ENCODE measurements at places on chromosomes 6 and 20.

- DNase-seq, result no peak
Observed at GRCh38 chr6:4620284-4621151, 155.7 kb upstream of the CDYL start.

DNA sequence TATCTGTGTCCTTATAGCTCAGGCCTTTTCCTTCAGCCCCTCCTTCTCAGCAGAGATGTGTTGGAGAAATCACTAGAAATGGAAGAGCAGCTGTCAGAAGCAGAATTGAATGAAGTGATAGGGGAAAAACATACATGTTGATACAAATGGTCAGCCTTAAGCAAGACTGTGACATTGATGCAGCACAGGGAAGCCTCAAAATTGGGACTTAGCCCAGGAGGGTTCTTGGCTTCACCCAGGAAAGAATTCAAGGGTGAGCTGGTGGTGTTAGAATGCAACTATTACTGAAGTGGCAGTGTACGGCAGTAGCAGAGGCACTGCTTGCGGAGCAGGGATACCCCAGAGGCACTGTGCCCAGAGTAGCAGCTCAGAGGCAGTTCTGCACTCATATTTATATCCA, 8.0 kb upstream of the KIF16B start:
- no peak for DNase-seq

GRCh38 chr20:48189181-48189580, 403.9 kb upstream of the SULF2 start:
- no peak for DNase-seq

DNA sequence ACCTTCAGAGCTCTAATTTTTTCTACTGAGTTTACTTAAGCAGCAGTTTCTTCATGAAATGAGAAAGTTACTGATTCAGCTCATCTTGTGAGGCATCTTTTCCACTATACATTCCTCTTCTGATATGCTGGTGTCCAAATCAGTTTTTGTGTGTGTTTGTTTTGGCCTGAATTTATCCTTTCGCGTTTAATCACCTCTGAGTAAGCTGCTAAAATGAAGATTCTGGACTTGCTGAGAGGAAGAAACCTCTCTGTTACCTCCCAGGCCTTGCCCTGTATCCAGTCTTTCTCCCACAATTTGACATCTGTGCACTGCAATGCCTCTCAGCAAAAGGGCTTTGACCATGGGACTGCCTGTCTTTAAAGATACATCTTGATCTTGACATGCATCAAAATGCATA, 536.2 kb upstream of the NRSN1 start:
- no peak for DNase-seq

- DNase-seq, result no peak
Observed at GRCh38 chr6:154304191-154304590, 52.4 kb downstream of the IPCEF1 start.

DNA sequence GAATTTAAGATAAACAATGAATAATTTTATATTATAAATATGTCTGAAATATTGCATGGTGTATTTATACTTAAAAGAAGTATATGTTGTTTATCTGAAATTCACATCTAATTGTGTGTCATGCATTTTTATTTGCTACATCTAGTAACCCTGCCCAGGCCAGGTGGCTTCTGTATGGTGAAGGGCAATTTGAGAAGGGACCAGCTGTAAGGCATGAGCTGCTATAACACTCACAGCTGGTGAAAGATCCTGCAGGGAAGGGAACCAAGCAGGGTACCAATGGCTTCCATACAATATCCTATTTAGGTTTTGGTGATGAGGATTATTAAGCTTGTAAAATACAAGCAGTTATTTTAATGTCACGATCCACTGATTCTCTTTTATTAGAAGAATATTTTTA, 921.8 kb upstream of the GJE1 start:
- DNase-seq, result no peak

- DNase-seq, result no peak
Observed at GRCh38 chr6:119348748-119349360, 707 bp downstream of the MAN1A1 start.

- DNase-seq, result no peak
Observed at GRCh38 chr20:47231382-47232039, 125.0 kb downstream of the ZMYND8 start.

GRCh38 chr20:52230409-52230808, 38.8 kb upstream of the ZFP64 start:
- no peak for DNase-seq

- no peak for DNase-seq
Observed at GRCh38 chr6:52077961-52078625, 9.3 kb downstream of the PKHD1 start.

- no peak for DNase-seq
Observed at GRCh38 chr6:76779068-76779467, 684.2 kb downstream of the HTR1B start.

DNA sequence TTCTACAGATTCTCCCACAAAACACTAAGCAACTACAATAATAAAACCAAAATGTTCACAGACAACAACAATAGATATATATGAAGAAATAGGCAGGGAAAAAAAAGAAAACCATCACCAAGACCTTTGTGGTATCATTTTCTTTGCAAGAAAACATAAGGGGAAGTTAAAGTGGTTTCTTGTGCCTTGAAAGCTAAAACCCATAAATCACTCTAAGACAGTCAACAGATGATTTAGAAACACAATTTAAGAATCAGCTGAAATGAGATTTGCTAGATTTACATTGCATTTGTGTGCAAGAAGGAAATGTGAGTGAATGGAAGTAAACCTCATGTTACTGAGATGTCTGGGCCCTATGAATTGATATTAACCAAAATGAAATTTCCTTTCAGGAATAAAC, 1265.4 kb upstream of the GJE1 start:
- DNase-seq, result no peak

GRCh38 chr6:155270561-155271091, 6.8 kb downstream of the CLDN20 start:
- no peak for DNase-seq

GRCh38 chr6:73768558-73768957, 72.6 kb downstream of the CD109 start:
- DNase-seq, result no peak

GRCh38 chr6:22250486-22250885, 46.4 kb downstream of the PRL start:
- no peak for DNase-seq

- DNase-seq, result no peak
Observed at GRCh38 chr6:18329776-18330175, 57.4 kb upstream of the RNF144B start.

GRCh38 chr6:128266946-128267345, 253.5 kb downstream of the PTPRK start:
- no peak for DNase-seq

DNA sequence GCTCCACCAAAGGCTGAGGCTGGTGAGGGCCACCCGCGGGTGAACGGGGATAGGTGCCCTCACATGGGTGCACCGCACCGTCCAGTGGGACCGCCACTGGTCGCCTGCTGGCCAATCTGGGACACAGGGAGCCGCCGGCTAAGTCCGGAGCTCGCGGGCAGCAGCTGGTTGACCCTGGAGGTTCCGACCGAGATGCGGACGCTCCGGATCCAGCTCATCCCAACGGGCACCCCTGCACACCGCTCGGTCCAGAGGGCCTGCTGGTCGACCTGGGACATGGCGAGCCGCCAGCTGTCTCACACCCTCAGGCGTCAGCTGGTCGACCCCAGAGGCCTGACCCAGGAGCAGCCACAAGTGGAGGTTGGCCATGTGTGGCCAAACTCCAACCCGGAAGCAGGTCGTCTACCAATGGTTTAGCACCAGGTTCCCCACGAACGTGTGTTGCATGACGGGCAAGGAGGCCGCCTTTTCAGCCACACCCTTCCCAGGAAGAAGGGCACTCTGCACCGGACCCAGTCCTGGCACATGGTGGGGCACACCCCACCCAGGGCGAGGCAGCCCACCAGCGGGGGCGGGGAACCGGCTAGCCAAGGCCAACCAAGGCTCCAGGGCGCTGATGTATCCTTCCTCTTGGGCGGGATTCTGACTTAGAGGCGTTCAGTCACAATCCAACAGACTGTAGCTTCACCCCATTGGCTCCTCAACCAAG, 746.0 kb upstream of the DEFB115 start:
- DNase-seq, result no peak

DNA sequence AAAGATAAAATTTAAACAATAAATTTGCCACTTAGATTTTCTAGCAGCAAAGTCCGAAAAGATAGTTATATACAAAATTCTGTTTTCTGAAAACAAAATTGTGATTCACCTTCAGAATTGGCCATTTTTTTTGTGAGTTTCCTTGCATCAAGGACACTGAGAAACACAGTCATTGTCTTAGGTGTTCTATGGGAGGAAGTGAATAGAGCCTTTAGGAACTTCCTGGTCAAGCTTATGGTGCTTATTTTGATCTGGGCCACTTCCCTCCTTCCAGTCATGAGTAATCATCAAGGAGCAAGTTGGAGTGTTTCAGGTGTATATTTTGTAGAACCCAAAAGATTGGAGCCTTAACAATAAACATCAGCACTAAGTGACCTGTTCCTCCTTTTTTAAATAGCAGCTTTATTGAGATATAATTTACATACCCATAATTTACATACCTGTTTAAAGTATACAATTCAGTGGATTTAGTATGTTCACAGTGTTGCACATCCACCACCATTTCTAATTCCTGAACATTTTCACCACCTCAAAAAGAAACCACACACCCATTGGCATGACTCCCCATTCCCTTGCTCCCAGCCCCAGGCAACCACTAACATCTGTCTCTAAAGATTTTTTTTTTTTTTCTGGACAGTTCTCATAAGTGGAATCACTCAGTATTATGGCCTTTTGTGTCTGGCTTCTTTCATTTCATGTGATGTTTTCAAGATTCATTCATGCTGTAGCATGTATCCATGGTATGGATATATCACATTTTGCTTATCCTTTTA, 17.6 kb downstream of the TMEM74B start:
- no peak for DNase-seq

DNA sequence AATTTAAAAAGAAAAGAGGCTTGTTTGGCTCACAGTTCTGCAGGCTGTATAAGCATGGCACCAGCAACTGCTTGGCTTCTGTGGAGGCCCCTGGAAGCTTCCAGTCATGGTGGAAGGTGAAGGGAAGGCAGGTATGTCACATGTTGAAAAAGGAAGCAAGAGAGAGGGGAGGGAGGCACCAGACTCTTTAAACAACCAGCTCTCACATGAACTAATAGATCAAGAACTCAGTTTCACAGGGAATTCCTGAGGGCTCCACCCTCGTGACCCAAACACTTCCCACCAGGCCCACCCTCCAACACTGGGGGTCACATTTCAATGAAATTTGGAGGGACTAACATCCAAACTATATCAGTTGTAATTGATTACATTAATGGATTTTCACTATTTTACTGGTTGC, 127.9 kb upstream of the MLIP start:
- no peak for DNase-seq

GRCh38 chr20:47332381-47333206, 23.9 kb downstream of the ZMYND8 start:
- no peak for DNase-seq

- DNase-seq, result no peak
Observed at GRCh38 chr20:34984756-34985261, 29.1 kb downstream of the MYH7B start.

GRCh38 chr6:140003217-140003616, 628.8 kb upstream of the CITED2 start:
- DNase-seq, result no peak

DNA sequence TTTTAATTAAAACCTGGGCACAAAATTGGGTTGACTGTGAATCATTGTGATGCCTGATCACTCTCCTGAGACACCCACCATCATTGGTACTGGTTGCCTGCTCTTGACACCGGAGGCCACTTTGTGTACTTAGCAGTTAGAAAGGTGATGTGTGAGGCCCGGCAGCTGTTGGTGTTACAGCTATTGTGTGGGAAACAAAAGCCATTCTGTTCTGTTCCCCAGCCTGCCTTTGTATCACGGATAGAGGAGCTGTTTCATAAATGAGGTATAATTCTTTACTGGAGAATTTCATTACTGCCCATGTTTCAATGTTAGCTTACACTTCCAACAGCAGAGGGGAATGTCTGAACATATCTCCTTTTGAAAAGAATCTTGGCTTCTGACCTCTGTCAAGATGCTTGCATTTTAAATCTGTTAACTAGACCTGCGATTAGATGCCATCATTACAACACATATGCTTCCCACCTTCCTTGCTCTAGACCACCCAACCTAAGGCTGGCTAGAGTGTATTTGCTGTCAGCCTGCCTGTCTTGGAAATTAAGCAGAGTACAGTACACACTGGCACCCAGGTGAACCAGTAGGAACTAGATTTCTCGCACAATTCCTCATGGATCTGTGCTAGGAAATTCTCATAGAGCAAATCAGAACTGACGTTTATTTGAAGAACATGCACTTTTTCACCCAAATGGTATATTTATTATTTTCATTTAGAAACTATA, 142.4 kb upstream of the INSM1 start:
- DNase-seq, result no peak

DNA sequence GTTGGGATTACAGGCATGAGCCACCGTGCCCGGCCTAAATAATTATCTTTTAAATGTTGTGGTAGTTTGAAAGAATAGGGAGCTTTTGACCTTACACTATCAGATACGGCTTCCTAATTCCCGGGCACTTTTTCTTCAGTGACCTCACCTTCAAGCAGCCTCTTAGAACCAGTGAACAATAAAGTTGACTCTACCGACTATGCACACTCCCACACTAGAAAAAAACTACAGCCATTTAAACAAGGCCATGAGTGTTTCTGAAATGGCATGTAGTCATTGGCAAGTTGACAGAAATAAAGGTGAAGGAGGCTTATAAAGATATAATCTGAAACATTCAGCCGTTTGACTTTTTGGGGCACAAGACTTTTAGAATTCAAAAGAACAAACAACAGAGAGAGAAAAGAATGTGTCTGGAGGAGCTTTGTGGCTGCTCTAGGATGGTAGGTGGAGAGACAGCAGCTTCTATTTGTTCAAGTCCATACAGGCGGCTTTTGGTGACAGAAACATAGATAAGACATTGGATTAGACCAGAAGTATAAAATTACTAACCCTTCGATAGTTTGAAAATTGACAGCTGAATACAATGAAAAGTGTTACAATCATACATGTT, 75.2 kb downstream of the GJA1 start:
- DNase-seq, result no peak

DNA sequence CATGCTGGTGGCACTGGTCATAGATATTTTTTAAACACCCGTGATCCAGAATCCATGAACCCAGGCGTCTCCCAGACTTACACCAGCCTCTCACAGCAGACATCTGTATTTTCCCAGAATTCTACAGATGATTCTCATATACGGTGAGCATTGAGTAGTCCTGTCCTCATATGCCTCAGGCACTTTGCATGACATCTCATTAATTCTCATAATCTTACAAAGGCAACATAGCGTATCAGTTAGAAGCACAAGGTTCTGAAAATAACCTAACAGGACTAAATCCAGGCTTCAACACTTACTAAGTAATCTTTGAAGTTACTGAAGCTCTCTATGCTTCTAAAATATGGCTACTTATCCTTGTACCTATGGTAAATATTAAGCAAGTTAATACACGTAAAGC, 8.9 kb downstream of the NDUFAF4 start:
- no peak for DNase-seq

All from activated CD4-positive, alpha-beta T cell treated with anti-CD3 and anti-CD28 coated beads, Interleukin-2, Interleukin-4, amounts not matched to agents 100 ng/mL and 50 ng/mL, durations not matched to agents 16 hours and 8 hours (primary cell).